ENCODE measurements at places on chromosomes 1 and 21. TPM values are rescaled to one million over a fixed set of nuclear protein-coding genes. Genes with fewer than 3 reads are reported as not detected.
A peak's percentile ranks its signal among the peaks of the same experiment; 100 is the strongest.

DNA sequence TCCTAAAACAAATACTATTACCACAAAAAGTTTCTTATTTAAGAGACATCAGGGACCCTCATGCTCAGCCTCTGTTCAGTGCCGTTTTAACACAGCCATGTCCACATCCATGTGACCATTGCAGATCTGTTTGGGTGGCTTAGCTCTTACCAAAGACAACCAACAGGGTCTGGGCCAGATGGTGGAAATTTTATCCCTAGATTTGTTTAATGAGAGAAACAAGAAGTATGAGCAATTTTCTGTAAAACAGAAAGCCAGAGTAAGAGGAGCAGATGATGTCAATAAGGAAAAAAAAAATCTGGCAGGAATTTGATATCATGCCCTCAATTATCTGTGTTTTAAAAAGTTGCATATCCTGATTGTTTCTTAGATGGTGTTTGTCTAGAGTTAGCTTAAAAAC is 299.9 kb downstream of the TM2D1 start:
- H3K4me3 ChIP-seq = no peak overlapping the region
- no peak for DNase-seq
- H3K27ac ChIP-seq = no peak overlapping the region
- H3K27me3 ChIP-seq = no peaks in the 10 kb centered on the region
- H3K36me3 ChIP-seq = no peaks in the 10 kb centered on the region

- no peaks in the 10 kb centered on the region for H3K36me3 ChIP-seq
- H3K27ac ChIP-seq = no peak overlapping the region
- H3K27me3 ChIP-seq = no peaks in the 10 kb centered on the region
- no peaks in the 10 kb centered on the region for H3K4me1 ChIP-seq
Measured at GRCh38 chr21:35449846-35450245, 400.7 kb upstream of the RUNX1 start.

- no peak overlapping the region for H3K4me3 ChIP-seq
- DNase-seq = peak; percentile 43
- H3K36me3 ChIP-seq = no peaks in the 10 kb centered on the region
- no peaks in the 10 kb centered on the region for H3K4me1 ChIP-seq
Measured at GRCh38 chr21:42629933-42630589, 23.4 kb upstream of the PDE9A start.

GRCh38 chr1:6258675-6259074 is 2.2 kb downstream of the GPR153 start:
- no peaks in the 10 kb centered on the region for H3K36me3 ChIP-seq
- no peak overlapping the region for H3K4me3 ChIP-seq
- DNase-seq = no peak
- no peaks in the 10 kb centered on the region for H3K4me1 ChIP-seq
- H3K27me3 ChIP-seq = no peaks in the 10 kb centered on the region
- no peak overlapping the region for H3K27ac ChIP-seq

DNA sequence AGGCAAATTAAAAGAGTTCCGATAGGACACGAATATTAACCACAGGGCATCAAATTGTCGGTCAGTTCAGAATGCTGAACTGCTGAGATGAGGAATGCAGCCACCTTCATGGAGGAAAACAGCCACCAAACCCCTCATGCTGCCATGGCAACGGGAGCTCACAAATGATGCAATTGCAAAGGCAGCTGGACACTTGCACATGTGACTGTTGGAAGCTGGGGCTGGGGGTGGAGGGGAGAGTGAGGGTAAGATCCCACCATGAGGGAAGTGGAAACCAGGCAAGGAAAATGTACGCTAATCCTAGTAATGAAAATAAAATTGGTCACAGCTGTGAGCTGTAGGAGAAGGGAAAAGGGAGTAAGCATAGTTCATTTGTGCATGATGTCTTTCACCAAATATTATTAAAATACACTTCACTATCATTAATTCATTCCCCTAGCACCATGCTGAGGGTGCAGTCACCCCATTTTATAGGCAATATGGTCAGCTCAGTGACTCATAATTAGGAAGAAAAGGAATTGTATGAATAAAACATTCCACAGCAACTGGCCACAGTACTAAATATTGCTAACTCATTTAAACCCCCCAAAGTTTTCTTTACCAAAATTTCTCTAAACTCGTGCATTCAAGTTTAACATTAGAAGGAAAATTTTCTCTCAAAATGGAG is 15.3 kb downstream of the BECN2 start:
- H3K4me1 ChIP-seq = no peaks in the 10 kb centered on the region
- H3K36me3 ChIP-seq = no peaks in the 10 kb centered on the region
- no peak overlapping the region for H3K4me3 ChIP-seq
- no peak overlapping the region for H3K27ac ChIP-seq

DNA sequence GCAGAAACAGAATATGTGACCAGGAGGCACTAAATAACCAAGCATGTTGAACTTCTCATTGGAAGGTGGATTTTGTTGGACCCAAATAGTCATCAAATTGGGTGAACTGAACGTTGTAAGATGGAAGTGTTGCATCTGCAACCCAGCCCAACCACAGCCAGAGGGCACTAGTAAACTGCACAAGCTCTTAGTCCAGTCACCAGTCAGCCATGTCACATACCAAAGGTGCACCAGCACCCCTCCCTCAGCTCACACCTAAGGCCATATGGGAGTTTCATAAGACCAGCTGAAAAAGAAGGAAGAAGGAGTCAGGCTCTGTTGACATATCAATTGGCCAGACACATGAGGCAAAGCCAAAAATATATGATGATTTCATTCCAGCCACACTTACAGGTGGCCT is 481.7 kb upstream of the NR5A2 start:
- no peak for DNase-seq
- H3K27ac ChIP-seq = no peak overlapping the region
- no peak overlapping the region for H3K4me3 ChIP-seq
- no peaks in the 10 kb centered on the region for H3K36me3 ChIP-seq

DNA sequence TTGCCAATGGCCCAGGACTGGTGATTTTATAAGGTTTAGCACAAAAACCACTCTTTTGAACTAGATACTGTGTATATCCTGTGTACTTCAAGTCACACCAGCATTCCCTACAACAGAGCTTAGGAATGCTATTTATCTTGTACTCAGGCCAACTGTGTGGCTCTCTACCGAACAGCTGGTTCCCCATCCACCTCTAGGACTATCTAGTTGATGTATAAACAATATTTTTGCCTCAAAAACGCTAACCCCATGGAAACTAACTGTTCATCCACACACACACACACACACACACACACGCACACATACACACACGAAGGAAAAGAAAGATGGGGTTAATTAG is 28.7 kb upstream of the SLC45A3 start:
- H3K27ac ChIP-seq = no peak overlapping the region
- H3K36me3 ChIP-seq = no peaks in the 10 kb centered on the region
- DNase-seq = no peak
- H3K4me1 ChIP-seq = no peaks in the 10 kb centered on the region

GRCh38 chr1:16218014-16218673 is 5.7 kb upstream of the ARHGEF19 start:
- H3K27ac ChIP-seq = no peak overlapping the region
- no peaks in the 10 kb centered on the region for H3K36me3 ChIP-seq
- no peaks in the 10 kb centered on the region for H3K4me1 ChIP-seq

DNA sequence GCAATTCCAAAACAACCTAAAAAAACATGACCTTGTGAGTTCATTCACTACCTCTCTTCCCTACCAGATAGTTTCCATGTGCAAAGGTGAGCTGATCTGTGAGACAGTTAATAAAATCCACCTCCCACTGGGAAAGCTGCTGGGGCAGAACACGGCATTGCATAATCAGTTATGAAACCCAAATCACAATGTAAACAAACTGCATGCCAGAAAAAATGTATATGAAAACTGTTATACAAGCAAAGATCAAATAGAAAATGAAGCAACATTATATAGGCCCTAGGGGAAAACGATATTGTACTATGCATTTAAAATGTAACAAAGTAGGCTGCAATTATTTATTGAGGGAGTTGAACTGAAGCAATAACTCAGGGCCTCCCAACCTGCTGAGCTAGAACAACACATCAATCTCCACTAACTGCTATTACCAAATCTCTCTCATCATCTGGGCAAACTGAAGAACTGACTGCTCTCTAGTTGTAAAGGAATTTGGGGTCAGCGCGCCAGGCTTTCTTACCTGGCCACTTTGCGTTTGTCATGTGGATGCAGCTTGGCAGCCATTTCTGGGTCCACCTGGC is 31.0 kb downstream of the TRIT1 start:
- no peak for DNase-seq
- no peaks in the 10 kb centered on the region for H3K27me3 ChIP-seq
- H3K27ac ChIP-seq = no peak overlapping the region
- no peaks in the 10 kb centered on the region for H3K36me3 ChIP-seq
- H3K4me1 ChIP-seq = no peaks in the 10 kb centered on the region

GRCh38 chr1:3312898-3313575 is 141.4 kb upstream of the ARHGEF16 start:
- H3K27ac ChIP-seq = peak overlapping the region; percentile 91
- H3K27me3 ChIP-seq = no peaks in the 10 kb centered on the region
- no peaks in the 10 kb centered on the region for H3K36me3 ChIP-seq
- peak; percentile 99 for DNase-seq
- H3K4me1 ChIP-seq = no peaks in the 10 kb centered on the region

GRCh38 chr1:57319165-57319564 is 104.7 kb downstream of the DAB1 start:
- no peaks in the 10 kb centered on the region for H3K36me3 ChIP-seq
- H3K4me1 ChIP-seq = no peaks in the 10 kb centered on the region
- no peaks in the 10 kb centered on the region for H3K27me3 ChIP-seq

- H3K27me3 ChIP-seq = no peaks in the 10 kb centered on the region
- H3K27ac ChIP-seq = no peak overlapping the region
- no peak overlapping the region for H3K4me3 ChIP-seq
- DNase-seq = no peak
Measured at GRCh38 chr1:217342105-217342504, 288.8 kb downstream of the GPATCH2 start.

DNA sequence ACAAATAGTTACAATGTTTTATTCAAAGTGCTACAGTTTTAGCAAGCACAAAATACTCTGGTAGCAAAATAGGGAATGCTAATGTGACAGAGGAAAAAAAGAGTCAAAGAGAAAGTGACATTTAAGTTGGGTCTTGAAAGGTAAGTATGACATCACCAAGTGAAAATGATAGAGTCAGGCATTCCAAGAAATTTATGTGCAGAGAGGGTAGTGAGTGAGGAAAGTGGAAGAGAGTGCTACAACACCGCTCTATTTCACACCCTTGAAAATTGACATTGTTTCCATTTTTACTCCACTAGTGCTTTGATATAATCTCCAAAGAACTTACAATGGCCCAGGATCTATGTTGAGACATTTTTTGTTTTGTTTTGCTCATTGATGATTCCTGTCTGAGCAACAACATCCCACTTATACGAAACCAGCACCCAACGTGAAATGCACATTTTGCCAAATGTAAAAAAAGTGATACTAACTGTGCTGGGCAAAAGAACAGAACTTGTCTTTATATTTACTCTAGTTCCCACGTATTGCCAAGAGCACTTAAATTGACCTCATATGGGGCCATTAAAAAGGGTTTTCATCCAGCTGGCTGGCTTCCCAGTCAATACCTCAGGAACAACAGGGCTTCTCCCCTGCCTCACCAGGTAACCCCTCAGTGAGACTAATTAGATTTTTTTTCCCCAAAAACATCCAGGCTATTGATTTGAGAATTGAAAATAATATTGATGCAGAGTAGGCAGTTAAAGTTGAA is 206.3 kb upstream of the NR5A2 start:
- DNase-seq = no peak
- no peaks in the 10 kb centered on the region for H3K36me3 ChIP-seq
- H3K27me3 ChIP-seq = no peaks in the 10 kb centered on the region
- H3K4me3 ChIP-seq = no peak overlapping the region

GRCh38 chr1:185045814-185046492 is 595 bp downstream of the RNF2 start:
- H3K4me1 ChIP-seq = peaks cover 3% of the 10 kb centered on the region
- DNase-seq = no peak
- no peaks in the 10 kb centered on the region for H3K27me3 ChIP-seq

DNA sequence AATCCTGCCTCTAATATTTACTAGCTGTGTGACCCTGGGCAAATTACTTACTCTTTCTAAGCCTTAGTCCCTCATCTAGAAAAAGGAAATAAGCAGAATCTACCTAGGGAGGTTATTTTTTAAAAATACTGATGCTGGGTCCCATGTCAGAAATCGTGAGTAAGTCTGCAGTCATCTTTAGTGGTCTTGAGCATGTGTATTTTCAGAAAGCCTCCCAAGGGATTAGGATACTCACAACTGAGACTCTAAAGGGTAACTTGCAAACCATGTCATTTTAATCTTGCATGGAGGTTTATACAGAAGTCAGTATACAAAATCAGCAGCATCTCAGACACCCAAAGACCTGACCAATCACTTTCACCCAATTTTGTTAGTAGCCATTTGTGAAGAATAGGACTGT is 43.2 kb downstream of the DSTYK start:
- H3K27ac ChIP-seq = no peak overlapping the region
- no peaks in the 10 kb centered on the region for H3K27me3 ChIP-seq
- H3K36me3 ChIP-seq = peaks cover 11% of the 10 kb centered on the region
- no peak for DNase-seq
- no peak overlapping the region for H3K4me3 ChIP-seq

- H3K27ac ChIP-seq = no peak overlapping the region
- no peaks in the 10 kb centered on the region for H3K4me1 ChIP-seq
- no peak for DNase-seq
- H3K4me3 ChIP-seq = no peak overlapping the region
Measured at GRCh38 chr1:12047120-12047876, 15.8 kb upstream of the TNFRSF8 start.

GRCh38 chr1:64263335-64263734 is 59.9 kb downstream of the UBE2U start:
- H3K27me3 ChIP-seq = no peaks in the 10 kb centered on the region
- no peaks in the 10 kb centered on the region for H3K36me3 ChIP-seq
- no peak overlapping the region for H3K27ac ChIP-seq

GRCh38 chr21:21606041-21606440 is 607.8 kb downstream of the NCAM2 start:
- H3K4me3 ChIP-seq = no peak overlapping the region
- no peaks in the 10 kb centered on the region for H3K27me3 ChIP-seq
- no peaks in the 10 kb centered on the region for H3K36me3 ChIP-seq
- DNase-seq = no peak

DNA sequence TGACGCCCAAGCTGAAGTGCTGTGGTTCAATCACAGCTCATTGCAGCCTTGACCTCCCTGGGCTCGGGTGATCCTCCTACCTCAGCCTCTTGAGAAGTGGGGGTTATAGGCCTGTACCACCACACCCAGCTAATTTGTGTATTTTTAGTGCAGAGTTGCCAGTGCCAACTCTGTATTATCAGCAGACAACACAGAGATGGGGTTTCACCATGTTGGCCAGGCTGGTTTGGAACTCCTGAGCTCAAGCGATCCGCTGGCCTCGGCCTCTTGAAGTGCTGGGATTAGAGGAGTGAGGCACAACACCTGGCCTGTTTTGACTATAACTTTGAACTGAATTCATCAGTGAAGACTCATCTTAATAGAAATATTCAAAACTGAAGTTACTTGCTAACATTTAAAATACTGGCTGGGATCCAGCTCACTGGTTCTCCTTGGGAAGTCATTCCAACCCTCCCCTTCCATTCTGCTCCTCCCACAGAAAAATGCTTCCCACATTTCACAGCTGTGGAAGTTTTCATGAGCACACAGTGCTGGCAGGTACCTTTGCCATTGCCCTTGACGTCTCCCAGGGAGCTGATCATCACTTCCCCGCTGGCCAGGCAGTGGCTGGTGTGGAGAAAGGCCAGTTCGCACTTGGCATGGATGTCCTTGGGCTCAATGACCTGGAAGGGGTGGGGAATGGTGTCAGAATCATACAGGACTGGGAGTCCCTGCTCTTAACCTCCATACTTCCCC is 4.7 kb downstream of the SELENBP1 start:
- no peaks in the 10 kb centered on the region for H3K36me3 ChIP-seq
- no peaks in the 10 kb centered on the region for H3K27me3 ChIP-seq
- no peak for DNase-seq
- H3K4me1 ChIP-seq = no peaks in the 10 kb centered on the region

SERTAD4 gene
- 14.6 TPM for total RNA-seq

ZYG11A gene
- 0.18 TPM for total RNA-seq

RORC gene
- total RNA-seq = not detected

HTR6 gene
- total RNA-seq = 0.18 TPM
